ENCODE measurements at places on chromosomes 6 and 20.

GRCh38 chr6:118783931-118784550 is 109.9 kb upstream of the ASF1A start:
- no peak for DNase-seq

DNA sequence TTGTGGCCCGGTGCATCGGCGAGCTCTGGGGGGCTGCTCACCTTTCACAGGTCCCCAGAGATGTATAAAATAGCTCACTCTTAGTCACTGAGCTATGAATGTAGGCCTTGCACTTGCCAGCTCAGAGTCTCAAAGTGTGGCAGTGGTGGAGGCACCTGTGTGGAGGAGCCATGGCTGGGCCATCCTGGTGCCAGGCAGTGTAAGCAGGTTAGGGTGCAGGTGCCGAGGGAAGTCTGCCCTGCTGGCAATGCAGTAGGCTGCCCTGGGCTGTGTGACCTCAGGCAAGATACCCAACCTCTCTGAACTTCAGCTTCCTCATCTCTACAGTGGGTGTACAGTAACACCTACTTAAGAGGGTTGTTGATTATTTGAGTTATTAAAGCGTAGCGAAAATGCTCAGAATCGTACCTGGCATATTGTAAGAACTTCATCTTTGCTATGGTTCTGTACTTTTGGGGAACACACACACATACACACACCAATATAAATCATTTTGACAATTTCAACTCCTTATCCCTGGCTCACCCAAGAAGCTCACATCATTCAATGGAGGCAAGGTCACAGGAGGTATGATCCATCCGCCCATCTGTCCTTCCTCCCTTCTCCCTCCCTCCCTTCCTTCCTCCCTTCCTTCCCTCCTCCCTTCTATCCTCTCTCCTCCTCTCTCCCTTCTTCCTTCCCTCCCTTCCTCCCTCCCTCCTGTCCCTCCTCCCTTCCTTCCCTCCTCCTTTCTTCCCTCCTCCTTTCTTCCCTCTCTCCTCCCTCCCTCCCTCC is 66.8 kb upstream of the STX16 start:
- DNase-seq = no peak

GRCh38 chr20:58146081-58146745 is 82.2 kb downstream of the ANKRD60 start:
- DNase-seq = no peak

- no peak for DNase-seq
Measured at GRCh38 chr6:62150048-62150663, 135.9 kb downstream of the KHDRBS2 start.

DNA sequence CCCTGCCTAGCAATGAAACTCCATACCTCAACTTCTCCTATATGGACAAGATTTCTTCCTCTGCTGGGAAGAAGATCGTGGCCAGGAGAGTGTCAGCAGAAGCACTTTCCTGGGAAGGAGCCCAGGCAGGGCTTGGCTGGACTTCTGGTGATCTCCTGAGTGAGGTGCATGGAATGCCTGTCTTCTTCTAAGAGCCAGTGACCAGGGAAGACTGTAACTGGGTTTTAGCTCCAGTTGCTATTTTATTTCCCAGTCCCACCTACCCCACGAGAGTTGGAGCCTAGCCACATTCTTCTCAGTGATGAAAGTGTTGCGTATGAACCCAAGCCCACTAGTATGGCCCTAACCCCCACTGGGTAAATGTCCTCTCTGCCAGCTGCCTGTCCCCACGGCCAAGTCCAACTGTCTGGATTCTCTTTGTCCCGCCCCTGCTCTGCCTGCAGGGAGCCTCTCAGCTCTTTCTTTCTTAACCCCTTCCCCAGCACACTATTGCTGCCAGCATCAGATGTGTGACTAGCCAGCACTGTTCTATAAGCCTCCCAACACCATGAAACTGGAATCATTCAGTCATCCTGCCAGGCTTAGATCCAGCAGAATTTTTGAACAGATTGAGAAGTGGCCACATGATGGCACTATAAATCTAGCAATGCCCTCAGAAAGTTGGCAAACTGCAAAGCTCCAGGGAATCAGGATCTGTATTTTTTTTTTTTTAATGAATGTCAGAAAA is 69.8 kb upstream of the FAM184A start:
- no peak for DNase-seq

DNA sequence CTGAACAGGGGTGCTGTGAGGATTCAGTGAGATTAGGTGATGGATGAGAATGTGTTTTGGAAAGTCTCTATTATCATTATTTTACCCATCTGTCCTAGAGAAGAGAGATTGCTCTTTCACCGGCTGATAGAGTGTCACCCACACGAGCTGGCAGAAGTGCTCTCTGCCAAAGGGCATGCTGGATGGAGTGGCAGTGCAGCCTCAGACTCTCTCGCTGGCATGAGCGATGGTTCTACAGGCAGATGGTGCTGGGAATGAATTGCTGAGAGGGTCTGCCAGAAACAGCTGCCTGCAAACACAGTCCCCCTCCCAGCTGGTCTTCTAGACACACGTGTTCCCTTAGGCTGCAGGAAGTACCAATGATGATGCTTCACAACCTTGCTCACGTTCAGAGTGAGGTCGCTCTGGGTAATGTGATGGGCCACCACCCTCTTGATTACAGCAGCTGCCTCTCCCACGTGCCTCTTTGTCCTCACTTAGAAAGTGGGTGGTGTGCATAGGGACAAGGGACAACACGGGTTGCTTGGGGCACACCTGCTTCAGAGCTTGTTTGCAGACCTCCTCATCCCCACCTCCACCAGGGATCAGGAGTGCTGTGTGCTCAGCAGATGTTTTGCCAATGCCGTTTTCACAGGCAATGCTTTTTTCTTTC is 84.7 kb downstream of the FOXA2 start:
- no peak for DNase-seq

GRCh38 chr6:150435832-150436231 is 67.0 kb downstream of the IYD start:
- DNase-seq = no peak

DNA sequence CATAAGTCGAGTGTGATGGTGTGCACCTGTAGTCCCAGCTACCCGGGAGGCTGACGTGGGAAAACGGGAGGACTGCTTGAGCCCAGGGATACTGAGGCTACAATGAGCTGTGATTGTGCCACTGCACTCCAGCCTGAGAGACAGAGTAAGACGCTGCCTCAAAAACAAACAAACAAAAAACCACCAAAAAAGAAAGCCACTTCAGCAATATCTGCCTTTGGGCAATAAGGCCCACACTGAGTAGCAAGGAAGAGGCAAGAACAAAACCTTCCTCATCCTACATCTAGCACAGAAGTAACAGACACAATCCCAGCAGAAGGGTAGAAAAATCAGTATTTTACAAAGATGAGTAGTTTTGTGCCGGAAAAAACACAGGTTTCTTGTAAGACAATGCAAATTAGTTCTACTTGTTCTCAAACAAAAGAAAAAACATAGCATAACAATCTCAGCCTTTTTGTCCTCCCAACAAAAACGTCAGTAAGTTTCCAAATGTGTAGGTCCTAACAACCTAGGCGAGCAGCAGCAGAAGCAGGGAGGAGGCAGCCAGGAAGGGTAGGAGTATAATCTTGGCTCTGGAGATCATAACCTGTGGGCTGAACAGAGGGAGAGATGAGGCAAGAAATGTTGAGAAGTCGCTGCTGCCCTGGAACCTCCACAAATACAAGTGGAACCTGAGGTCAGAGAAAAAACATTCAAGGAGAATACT is 5.7 kb downstream of the PPP1R10 start:
- no peak for DNase-seq

DNA sequence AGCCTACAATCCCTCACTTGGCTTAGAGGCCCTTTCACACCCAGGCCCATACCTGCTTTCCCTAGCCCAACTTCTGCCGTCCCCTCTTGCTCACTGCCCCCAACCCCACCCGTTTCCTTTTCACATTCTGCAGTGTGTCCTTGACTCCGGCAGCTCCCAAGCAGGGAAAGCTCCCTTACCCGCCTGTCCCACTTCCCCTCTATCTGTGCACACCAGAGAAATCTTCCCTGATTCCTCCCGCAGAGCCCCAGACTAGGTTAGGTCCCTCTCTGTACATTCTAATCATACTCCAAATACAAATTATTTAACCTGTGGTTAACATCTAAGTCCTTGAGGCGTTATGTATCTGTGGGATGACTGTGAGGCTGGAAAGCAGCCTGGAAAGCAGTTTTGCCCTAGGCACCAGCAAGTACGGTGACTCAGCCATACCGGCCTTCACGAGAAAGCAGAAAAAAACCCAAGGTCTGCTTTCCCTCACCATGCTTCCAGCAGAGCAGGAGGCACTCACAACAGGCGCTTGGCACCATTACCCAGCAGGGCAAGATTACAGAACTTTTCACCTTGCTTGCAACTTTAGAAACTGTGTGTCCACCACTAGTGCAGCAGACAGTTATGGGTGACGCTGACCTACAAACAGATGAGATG is 22.3 kb downstream of the ELOVL5 start:
- DNase-seq = peak; percentile 44

- peak; percentile 67 for DNase-seq
Measured at GRCh38 chr20:5827098-5827853, 77.1 kb downstream of the SHLD1 start.

GRCh38 chr20:41422953-41423352 is 56.3 kb upstream of the EMILIN3 start:
- no peak for DNase-seq

GRCh38 chr6:112613410-112613809 is 266.3 kb downstream of the RFPL4B start:
- no peak for DNase-seq

DNA sequence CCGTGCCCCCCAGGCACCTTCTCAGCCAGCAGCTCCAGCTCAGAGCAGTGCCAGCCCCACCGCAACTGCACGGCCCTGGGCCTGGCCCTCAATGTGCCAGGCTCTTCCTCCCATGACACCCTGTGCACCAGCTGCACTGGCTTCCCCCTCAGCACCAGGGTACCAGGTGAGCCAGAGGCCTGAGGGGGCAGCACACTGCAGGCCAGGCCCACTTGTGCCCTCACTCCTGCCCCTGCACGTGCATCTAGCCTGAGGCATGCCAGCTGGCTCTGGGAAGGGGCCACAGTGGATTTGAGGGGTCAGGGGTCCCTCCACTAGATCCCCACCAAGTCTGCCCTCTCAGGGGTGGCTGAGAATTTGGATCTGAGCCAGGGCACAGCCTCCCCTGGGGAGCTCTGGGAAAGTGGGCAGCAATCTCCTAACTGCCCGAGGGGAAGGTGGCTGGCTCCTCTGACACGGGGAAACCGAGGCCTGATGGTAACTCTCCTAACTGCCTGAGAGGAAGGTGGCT is 960 bp downstream of the TNFRSF6B start:
- peak; percentile 40 for DNase-seq

GRCh38 chr6:20817806-20818320 is 283.6 kb downstream of the CDKAL1 start:
- DNase-seq = no peak

- no peak for DNase-seq
Measured at GRCh38 chr6:115898246-115898645, 162.4 kb downstream of the FRK start.

DNA sequence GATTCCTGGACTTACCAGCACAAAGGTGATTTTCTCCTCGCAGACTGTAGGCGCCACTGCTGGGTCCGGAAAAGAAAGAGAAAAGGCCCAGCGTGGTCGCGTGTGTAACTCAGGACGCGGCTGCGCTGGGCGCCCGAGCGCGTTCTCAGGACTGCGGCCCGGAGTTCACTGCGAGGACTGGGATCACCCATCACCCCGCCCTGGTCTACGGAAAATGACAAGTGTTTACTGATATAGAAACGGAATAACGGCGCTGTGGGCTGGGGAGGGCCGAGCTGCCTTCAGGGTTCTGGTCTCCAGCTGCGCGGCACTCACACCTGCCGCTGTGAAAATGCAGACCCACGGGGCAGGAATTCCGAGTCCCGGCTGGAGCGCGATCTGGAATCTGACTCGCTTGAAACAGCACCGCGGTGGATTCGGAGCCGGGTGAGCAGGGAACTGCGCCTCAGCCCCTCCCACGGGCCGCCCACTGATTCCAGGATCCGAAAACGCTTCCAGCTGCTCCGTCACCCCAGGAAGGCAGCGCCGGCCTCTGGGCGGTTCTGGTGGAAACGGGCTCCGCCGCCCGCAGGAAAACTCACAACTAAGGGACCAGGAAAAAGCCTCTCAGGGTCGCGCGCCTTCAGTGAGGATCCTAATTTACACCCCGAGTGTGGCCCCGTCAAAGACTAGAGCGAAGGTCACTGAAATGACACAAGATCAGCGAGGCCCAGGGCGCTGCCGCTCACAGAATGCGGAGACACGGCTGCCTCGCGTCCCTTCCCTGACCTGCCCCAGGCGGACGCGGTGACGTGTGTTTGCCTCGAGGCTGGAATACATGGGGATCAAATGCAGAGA is 34.5 kb downstream of the HLA-A start:
- DNase-seq = peak; percentile 94

GRCh38 chr20:2652724-2653555 is 508 bp downstream of the NOP56 start:
- peak; percentile 65 for DNase-seq

- no peak for DNase-seq
Measured at GRCh38 chr6:137231895-137232294, 12.7 kb upstream of the IFNGR1 start.

DNA sequence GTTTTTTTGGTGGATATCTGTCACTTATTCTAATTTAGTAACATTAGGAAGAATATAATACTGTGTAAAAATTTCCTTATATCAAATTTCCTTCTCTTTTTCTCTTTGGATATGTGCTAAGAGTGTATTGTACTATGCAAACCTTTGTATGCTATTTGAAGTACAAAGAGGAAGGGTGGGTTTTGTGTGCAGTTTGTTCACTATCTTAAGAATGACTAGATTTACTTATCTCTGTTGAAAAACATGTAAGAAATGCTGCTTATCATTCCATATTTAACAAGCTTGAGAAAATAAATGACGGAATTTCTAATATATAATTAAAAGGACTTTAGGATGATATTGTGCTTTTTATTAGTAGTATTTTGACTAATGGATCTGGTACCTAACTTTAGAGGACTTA is 13.1 kb downstream of the CD2AP start:
- no peak for DNase-seq

DNA sequence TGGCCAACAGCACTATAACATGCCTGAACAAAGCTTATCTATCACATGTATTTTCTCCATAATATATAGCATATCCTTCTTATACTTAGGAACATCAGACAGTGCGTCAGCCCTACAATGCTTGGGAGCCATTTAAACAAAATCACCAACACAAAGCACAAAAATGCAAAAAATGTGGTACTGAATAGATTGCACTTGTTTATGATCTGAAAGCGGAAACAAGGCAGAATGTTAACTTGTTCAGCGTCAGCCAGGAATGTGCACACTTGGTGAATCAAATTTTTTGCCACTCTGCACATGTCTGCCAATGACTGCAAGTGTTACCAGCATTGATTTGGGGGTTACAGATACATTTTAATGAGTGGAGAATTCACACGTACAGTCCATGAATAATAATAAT is 14.8 kb downstream of the SLC35A1 start:
- no peak for DNase-seq

DNA sequence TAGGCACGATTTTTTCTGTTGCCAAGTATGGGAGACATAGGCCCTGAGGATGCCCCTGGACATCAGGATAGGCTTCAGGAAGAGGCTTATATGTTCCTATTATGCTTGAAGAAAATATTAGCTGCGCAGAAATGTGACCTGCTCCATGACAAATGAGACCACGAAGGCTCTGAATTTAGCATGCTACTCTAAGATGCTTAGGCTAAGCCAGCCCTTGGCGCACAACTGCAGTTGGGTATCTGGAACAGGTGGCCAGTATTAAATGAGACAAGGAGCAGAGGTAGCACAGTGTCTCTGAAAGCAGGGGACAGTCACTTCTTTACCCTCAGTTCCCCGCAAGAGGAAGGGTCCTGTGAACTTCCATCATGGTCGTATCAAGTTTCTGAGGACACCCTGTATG is 90.0 kb downstream of the RREB1 start:
- DNase-seq = no peak

All from Right ventricle myocardium superior (tissue), 1 donor.